ENCODE measurements at places on chromosomes 3 and 15. TPM values are rescaled to one million over a fixed set of nuclear protein-coding genes. Genes with fewer than 3 reads are reported as not detected.

Gene AQP9
- 0.15 TPM for polyA plus RNA-seq

- no peak for DNase-seq
These were observed 99.4 kb downstream of the ADAM10 start for GRCh38 chr15:58650102-58650501.

- DNase-seq, result no peak
These were observed 545.6 kb upstream of the ZNF385D start for GRCh38 chr3:22296601-22297000.

DNA sequence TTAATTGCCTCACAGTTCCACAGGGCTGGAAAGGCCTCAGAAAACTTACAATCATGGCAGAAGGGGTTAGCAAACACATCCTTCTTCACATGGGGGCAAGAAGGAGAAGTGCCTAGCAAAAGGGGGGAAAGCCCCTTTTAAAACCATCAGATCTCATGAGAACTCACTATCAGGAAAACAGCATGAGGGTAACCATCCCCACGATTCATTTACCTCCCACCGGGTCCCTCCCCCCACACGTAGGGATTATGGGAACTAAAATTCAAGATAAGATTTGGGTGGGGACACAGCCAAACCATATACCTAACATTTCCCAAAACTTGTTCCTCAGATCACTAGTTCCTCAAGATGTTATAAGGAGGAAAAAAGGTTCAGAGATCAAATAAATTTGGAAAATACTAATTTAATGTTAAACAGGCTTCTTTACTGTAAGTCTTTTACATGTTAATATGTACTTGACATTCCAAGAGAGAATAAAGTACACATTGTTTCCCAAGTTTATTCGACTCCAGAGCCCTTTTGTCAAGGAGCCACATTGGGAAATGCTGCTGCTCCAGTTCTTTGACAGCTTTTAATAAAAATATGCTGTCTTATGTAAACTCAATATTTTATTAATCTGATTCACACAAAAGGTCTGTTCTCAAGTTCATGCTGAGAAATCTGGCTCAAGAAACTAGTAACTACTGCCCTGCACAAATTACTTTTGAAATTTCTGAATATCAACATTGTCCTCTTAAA, 17.8 kb downstream of the HERC1 start:
- no peak for DNase-seq

DNA sequence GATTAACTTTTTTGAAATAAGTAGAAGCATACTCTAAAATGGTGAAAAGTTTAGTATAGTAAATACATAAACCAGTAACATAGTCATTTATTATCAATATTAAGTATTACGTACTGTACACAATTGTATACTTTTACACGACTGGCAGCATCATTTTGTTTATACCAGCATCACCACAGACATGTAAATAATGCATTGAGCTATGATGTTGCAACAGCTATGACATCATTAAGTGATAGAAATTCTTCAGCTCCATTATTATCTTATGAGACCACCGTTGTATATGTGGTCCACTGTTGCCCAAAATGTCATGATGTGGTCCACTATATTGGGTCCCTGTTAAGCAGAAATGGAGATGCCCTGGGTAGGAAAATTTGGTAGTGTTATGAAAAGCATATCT, 51.3 kb downstream of the DRD3 start:
- no peak for DNase-seq

- DNase-seq, result peak; percentile 54
These were observed 50.8 kb downstream of the CPN2 start for GRCh38 chr3:194300382-194300758.

DNA sequence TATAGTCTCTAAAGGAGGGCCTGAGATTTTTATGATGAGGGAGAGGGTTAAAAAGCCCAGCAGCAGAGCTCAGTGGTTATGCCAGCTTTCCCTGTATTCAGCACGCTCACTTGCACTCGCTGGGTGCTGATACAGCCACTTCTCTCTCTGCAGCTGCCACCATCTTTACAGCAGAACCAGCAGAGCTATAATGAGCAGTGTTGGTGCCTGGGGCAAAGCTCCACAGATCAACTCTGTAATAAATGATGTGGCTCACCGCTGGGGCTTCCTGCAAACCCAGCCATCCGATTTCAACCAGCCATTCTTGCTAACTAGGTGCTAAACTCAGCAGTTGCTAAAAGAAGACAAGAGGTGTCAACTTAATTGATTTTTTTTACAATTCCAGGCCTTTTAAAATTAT, 48.0 kb downstream of the ARNT2 start:
- DNase-seq, result no peak

DNA sequence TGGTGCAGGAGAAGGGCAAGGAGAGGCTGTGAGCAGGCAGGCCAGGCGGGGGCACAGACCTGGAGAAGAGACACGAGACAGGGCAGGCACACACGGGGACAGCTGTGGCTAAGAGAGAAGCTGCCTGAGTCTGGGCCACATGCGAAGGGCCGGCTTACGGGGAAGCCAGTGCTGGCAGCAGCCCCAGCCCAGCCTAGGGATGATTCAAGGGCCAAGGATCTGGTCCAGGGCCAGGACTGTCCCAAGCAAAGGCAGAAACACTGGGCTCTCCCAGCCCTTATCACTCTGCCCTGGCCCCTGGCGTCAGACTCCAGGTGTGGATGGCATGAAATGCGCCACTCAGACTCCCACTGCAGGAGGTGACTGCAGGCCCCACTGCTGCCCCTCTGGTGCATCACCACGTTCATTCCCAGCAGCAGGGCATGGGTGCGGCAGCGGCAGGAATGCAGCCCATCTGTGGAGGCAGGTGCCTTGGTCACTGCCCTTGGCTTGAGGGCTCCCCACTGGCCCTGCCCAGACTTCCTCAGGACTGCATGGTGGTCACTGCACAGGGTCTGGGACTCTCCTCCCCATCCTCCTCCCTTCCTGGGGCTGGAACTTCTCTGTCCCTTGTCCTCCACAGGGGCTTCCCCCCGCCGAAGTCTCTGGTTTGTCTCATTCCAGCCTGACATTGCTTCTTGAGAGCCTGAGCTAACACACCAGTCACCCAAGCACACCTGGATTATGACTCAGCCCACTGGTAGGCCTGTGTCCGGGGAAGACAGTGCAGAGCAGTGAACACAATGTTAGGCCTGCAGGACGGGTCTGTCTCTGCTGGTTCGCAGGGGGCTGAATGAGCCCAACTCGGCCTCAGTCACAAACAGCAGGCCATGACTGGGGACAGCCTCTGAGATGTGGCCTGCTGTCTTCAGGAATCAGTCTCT, 69.3 kb downstream of the TBC1D2B start:
- DNase-seq, result peak; percentile 93

DNA sequence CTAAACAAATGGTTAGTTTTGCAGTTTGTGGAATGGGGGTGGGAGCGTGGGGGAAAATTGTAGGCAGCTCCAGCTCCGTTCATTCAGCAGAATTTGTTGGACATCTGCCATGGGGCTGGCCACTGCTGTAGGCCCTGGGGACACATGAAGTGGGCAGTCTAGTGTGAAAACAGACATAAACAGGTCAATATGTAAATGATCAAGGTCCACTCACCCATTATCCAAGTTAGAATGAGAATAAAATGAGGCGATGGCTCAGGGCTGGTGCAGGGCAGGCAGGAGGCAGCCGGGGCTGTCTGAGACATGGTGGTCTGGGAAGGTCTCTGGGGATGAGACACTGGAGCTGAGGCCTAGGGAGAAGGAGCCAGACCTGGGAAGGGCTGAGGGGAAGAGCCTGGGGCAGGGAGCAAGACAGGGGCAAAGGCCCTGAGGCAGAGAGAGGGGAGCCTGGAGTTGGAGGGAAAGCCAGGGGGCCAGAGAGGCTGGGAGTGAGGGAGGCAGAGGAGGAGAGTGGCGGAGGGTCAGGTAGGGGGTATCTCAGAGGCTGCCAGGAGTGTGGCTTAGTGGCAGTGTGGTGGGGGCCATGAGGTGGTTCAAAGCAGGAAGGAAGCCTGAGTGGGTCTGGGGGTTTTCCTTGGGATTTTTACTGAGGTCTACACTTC, 6.2 kb upstream of the SLC6A6 start:
- no peak for DNase-seq

Gene PCNP
- 66.1 TPM for polyA plus RNA-seq

Gene RSL24D1
- 37.5 TPM for polyA plus RNA-seq

DNA sequence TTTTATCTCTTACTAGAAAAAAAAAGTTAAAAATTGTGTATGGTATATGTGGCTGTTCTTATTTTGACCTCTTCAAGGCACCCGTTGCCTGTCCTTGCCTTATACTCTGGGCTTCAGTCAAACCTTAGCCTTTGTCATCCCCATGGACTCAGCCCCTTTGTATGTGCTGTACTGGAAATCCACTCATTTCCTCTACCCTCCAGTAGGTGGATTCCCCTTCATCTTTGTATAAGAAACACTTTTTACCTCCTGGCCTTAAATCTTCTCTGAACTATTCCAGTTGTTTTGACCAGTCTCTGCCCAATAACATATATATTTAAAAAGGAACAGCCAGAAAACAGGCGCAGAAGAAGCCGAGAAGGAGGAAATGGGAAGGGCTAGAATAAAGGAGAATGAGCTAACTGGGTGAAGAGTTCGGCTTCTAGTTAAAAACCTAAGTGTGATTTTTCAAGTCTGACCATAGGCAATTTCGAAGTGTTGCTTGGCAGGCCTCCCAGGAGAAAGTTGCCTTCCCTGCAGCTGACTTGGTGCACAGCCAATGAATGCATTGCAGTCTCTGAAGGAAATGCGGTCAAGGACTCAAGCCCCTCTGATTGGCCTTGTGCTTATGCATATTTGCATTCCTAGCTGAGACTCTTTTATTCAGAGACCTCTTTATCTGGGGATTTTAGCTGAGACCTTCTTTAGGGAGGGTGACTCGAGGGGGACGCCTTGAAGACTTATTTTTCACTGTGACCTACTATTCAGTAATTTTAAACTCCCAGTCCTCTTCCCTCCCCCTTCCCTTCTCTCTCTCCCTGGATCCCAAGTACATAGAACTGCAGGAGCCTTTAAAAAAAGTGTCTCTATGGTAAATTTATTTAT, 277.4 kb downstream of the ROBO1 start:
- DNase-seq, result no peak

GRCh38 chr3:34072297-34072696, 273.9 kb downstream of the PDCD6IP start:
- DNase-seq, result no peak

- DNase-seq, result no peak
These were observed 18.7 kb upstream of the ANXA2 start for GRCh38 chr15:60416484-60416883.

DNA sequence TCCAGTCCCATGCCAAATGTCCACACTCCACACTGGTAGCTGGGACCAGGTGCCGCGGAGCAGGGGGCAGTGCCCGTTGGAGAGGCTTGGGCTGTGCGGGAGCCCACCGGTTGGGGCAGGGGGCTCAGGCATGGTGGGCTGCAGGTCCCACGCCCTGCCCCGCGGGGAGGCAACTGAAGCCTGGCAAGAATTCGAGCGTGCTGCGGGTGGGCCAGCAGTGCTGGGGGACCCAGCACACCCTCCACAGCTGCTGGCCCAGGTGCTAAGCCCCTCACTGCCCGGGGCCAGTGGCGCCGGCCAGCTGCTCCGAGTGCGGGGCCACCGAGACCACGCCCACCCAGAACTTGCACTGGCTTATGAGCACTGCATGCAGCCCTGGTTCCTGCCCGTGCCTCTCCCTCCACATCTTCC, 479.4 kb downstream of the ZNF385D start:
- no peak for DNase-seq

- no peak for DNase-seq
These were observed 108.0 kb downstream of the SENP2 start for GRCh38 chr3:185693985-185694653.

DNA sequence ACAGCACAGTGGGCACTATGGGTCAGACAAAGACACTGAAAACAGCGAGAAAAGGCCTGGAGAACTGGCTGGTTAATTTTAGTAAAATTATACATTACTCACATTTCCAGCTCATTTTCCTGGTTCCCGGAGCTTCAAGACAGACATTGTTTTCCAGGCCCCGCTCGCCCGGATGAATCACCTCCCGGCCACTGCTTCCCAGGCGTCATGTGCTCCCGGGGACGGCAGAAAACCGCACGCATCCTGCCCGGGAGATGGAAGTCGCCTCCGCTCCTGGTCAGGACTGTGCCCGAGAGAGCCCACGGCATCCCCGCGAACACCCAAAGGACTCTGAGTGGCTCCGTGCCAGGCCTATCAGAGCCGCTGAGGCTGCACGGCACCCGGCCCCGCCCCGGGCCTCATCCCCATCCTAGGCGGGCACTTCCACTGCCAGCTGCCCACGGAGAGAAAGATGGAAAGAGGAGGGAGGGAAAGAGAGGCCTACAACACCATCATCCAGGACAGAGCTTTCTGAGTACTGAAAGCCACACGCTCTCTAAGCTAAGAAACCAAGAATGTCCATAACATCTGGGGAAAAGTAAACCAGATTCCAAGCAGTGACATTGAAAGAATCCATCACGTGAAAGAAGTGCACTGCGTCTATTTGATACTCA, 75.1 kb downstream of the VGLL4 start:
- no peak for DNase-seq

- DNase-seq, result peak; percentile 21
These were observed 33.9 kb downstream of the PFN2 start for GRCh38 chr3:149936812-149937230.

GRCh38 chr3:64827019-64827418, 139.2 kb upstream of the ADAMTS9 start:
- no peak for DNase-seq

Gene SYNPR
- not detected for polyA plus RNA-seq

GRCh38 chr3:158165141-158165655, 55.3 kb downstream of the RSRC1 start:
- DNase-seq, result no peak

- no peak for DNase-seq
These were observed 97.7 kb downstream of the PLCH1 start for GRCh38 chr3:155647206-155647605.

DNA sequence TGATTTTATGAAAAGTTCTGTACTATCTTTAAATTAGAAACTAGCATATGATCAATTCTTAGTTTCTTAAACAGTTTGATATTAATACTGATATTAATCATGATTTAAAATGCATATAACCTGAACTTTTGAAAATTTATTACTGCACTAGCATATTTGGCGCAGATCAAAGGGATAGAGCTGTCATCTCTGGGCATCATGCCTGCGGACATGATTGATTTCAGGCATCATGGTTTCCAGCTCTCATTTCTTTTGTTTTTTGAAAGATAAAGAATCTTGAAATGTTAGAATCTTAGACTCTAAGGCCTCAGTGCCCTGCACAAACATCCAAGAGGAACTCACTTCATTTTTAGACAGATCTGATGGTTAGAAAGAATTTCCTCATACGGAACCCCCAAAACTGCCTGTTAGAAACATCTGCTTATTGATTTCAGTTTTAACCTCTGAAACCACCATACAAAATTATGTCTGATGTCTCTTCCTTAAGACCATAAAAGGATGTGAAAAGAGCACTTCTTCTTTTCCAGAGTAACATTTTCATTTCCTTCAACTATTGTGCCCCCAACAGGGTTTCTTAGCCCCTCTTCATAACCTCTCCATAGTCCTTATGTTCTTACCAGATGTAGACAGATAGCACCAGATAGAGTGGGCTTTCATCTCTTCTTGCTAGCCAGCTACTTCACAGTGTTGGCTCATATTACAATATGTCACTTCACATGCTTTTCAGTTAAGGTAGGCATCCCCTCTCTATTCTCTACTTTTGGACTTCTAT, 110.8 kb downstream of the BBX start:
- no peak for DNase-seq

Gene MESP2
- polyA plus RNA-seq, result 0.12 TPM
